ENCODE measurements at places on chromosomes 1 and 21.

- DNase-seq, result no peak
These were observed 6.3 kb downstream of the SLC9A1 start for GRCh38 chr1:27148591-27148990.

DNA sequence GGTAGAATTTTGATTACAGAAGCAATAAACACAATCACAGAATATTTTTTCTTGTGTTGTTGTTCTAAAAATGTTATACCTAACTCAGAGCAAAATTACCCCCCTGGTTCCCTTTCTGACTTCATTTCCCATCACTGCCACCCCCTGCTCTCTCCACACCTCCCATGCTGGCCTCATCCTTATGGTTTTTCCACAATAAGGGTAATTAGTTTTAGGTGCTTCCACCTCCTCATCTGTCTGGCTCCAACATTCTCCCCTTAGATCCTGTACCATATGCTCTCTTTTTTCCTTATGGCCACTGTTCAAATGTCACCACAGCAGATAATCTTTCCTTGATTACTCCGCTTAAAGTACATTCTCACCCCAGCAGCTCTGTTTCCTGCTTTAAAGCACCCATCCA is 2208.6 kb downstream of the MRPL39 start:
- no peak for DNase-seq

DNA sequence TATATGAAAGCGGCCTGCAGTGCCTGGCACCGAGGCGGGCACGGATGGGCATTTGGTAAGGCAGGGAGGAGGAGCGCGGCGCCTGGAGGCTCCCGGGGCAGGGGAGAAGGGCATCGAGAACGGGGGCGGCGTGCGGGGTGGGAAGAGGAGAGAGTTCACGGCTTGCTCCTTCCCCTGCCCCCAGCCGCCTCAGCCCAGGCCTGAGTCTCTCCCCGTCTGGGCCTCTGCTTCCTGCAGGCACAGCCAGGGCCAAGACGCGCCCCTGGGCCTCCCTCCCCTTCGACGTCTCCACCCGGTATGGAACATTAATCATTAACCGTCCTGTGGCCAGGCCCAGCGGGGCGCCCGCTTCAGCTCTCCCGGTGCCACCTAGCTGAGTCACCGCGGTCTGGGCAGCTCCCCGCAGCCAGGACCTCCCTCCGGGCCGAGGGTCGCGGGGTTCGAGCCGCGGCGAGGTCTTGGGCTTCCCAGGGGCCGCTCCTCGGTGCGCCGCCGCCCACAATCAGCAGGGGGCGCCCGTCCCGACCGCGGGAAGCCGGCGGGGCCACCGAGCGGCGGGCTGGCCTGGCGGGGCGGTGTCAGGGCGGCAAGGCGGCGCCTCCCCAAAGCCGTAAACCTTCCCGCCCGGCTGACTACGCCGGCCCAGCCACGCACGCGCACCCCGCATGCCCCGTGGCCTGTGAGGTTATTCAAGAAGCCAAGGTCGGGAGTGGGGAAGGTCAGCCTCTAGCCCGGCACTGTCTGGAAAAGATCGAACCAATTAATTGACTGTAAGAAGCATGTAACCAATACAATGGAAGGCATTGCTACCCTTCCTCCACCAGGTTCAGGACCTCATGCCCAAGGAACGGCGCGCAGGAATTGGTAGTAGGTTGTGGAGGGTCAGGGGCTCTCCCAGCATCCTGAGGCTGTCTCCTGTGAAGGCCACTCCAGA is 23.4 kb upstream of the RD3 start:
- peak; percentile 67 for DNase-seq

DNA sequence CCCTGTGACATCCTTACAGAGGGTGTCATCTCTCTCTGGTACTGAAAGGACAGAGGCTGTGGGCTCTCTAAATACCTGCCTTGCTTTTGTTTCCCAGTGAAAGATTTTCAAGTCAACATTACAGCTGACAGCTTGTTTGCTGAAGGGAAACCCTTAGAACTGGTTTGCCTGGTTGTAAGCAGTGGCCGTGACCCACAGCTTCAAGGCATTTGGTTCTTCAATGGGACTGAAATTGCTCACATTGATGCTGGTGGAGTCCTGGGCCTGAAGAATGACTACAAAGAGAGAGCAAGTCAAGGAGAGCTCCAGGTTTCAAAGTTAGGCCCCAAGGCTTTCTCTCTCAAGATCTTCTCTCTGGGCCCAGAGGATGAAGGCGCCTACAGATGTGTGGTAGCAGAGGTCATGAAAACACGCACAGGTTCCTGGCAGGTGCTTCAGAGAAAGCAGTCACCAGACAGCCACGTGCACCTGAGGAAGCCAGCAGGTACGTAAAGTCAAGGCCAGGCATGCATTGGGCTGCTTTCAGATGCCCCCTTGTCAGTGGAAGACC is 11.8 kb downstream of the CD101 start:
- no peak for DNase-seq

DNA sequence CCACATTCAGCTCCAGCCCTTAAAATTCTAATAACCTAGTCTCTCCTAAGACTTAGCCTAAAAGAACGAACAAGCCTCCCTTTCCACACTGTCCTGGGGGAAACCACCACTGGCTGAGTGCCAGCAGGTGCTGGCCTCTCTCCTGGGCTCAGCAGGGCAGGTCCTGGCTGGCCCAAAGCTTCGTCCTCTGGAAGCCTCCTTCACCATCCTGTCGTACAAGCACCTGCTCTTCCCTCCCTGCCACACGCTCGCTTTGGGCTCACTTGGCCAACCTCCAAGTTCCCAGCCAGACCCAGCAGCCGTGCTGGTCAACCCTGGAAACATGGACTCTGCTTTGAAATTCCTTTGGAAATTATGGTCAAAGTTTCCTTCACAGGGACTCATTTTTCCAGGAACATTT is 58.2 kb upstream of the SLC25A33 start:
- no peak for DNase-seq

DNA sequence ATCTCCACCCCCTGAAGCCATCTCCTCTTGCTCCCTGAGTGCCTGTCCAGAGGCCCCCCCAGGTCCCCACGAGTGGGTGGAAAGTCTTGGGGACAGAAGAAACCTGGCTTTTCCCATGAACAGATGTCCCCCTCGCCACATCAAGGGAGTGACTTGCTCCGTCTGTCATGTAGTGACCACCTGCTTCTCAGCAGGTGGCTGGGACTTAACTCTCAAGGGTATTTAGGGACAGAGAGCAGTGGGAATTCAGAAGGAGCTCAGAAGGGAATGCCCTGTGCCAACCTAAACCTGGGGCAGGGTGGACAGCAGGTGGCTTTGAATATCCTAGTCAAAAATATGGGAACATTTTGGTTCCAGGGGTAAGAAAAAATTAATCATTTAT is 139.8 kb downstream of the PRDM16 start:
- no peak for DNase-seq

- DNase-seq, result no peak
These were observed 84.3 kb downstream of the HS2ST1 start for GRCh38 chr1:86998727-86999126.

GRCh38 chr1:161427733-161428516 is 60.2 kb upstream of the CFAP126 start:
- DNase-seq, result peak; percentile 21

DNA sequence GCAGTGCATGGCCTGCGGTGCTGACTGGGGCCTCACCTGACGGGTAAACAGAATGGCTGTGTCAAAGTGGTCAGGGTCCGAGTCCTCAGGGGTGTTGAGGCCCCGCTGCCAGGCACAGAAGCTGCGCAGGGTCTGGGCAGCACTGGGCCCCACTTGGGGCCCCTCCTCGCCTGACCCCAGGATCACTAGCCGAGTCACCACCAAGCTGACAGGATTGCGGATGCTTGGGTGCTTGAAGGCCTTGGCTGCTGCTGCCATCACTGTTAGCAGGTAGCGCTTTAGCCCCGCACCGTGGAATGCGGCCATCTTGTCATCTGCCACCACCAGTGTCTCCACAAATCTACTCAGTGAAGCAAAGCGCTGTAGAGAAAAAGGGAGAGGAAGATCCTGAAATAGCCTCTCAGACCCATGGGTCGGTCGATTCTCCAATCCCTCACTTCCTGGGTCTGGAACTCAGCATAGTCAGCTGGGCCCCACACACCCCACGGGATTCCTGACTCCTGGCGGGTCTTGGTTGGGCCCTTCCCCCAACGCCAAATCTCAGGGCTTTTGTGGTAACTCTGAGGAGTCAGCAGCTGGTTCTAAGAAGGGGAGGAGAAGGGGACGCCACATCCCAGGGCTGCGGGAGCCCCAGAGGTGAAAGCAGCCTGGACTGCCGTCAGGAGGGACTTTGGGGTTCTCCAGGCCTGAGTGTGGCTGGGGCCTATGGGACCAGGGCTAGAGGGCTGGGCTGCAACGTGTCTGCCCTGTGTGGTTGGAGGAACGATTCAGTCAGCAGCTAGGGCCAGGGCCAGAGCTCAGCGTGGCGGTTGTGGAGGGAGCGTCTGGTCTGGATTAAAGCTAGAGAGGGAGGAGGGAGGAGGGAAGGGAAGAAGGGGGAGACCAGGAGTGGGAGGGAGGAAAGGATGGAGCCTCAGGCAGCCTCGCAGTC is 2.1 kb downstream of the ADAMTS4 start:
- peak; percentile 94 for DNase-seq

GRCh38 chr1:74790453-74790852 is 57.5 kb downstream of the TYW3 start:
- DNase-seq, result peak; percentile 88

- DNase-seq, result no peak
These were observed 4.1 kb upstream of the LCE7A start for GRCh38 chr1:152855661-152856060.

- DNase-seq, result no peak
These were observed 18.2 kb downstream of the CNTN2 start for GRCh38 chr1:205061227-205061626.

DNA sequence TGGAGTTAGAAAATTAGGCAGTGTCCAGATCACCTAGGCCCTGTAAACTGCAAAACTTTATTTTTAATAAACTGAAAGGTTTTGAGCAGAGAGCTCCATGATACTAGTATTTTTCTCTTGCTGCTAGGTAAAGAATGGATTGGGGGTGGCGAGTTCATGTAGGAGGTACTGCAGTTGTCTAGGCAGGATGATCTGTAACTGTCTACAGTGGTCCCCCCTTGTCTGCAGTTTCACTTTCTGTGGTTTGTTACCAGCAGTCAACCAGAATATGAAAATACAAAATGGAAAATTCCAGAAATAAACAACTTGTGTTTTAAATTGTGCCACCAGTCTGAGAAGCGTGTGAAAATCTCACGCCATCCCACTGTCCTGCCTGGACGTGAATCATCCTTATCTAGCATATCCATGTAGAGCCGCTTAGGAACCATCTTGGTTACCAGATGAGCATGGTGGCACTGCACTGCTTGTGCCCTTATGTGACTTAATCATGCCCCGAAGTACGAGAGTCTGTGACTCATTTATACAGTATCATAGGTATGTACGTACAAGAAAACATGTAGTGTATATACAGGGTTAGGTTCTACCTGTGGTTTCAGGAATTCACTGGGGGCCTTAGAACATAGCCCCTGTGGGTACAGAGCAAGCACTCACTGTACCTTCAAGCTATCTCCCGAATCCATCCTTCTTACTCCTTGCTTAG is 94.2 kb downstream of the AHCTF1 start:
- DNase-seq, result no peak

DNA sequence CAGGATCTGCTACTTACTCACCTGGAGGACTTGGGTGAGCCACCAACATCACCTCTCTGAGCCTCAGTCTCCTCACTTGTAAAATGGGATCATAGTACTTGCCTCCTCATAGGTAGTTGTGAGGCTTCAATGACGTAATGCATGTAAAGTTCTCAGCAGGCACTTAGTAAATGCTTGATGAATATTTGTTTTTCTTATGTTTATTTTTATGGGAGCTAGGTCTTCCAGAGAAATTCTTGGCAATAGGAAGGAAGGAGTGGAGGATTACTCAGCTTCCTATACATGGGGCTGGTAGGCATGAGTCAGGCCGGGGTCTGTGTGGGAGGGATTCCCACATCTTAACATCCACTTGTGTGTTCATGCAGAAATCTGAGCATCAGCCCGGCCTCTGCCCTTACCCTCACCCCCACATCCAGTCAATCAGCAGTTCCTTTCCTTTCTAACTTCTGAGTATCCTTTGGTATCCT is 95.4 kb upstream of the USP24 start:
- DNase-seq, result peak; percentile 98

- DNase-seq, result no peak
These were observed 1.2 kb downstream of the PRMT2 start for GRCh38 chr21:46636550-46637285.

DNA sequence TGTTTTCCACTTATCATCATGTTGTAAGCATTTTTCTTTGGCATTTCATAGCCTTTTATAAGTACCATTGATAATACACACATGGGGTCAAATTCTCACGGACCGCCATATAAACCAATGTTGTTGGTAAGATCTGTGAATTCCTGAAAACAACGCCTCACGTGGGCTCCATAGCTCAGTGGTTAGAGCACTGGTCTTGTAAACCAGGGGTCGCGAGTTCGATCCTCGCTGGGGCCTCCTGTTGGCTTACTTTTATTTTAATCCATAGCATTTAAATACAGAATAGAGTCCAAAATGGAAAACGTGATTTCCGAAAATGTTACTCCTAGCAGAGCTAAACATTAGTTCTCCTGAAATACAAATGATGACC is 83.1 kb downstream of the HHIPL2 start:
- DNase-seq, result peak; percentile 68

GRCh38 chr1:182588500-182589396 is at the start of gene RNASEL:
Gene RNASEL, minus strand, starts transcription at chr1:182589256. Its CDS starts 2,450 bp downstream, at chr1:182586806.
- peak; percentile 65 for DNase-seq

DNA sequence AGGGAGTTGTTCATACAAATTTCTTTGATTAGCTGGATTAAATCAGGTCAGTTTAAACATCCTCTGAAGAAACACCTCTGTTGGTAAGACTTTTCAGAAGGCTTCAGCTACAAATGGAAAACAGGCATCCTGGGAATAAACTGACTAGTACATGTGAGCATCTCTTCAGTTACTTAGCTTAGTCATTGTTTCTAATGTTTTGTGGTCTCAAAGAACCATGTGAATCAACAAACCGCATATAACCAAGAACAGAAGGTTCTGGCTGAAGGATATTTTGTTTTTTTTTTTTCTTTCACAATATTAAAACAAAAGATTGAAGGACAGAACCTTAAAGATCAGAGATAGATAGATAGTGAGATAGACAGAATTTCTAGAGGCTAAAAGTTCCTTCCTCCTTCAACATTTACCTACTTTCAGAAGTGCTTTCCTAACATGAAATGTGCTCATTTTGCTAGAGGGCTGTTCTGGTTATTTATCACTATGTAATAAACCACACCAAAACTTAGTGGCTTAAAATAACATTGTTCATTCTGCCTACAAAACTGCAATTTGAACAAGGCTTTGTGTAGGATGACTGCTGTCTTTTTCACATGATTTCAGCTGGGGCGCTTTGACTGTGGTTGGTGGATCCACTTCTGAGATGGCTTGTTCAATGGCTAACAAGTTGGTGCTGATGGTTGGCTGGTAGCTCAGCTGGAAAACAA is 119.8 kb upstream of the PTGFR start:
- peak; percentile 47 for DNase-seq

DNA sequence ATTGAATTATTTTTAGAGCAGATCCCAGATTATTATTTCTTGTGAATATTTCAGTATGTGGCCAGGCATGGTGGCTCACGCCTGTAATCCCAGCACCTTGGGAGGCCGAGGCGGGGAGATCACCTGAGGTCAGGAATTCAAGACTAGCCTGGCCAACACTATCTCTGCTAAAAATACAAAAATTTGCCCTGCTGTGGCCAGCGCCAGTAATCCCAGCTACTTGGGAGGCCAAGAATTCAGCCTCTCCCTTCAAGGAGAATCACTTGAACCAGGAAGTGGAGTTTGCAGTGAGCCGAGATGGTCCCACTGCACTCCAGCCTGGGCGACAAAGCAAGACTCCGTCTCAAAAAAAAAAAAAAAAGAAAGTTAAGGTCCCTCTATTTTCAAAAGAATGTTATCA is 4.3 kb downstream of the OSBPL9 start:
- no peak for DNase-seq

- DNase-seq, result no peak
These were observed 3.3 kb downstream of the SH3BP5L start for GRCh38 chr1:248822148-248823032.

All from fibroblast of skin of abdomen (primary cell).